HS-27A (cell line): ENCODE measurements at places on chromosomes 7 and 10.
A peak's percentile ranks its signal among the peaks of the same experiment; 100 is the strongest.

DNA sequence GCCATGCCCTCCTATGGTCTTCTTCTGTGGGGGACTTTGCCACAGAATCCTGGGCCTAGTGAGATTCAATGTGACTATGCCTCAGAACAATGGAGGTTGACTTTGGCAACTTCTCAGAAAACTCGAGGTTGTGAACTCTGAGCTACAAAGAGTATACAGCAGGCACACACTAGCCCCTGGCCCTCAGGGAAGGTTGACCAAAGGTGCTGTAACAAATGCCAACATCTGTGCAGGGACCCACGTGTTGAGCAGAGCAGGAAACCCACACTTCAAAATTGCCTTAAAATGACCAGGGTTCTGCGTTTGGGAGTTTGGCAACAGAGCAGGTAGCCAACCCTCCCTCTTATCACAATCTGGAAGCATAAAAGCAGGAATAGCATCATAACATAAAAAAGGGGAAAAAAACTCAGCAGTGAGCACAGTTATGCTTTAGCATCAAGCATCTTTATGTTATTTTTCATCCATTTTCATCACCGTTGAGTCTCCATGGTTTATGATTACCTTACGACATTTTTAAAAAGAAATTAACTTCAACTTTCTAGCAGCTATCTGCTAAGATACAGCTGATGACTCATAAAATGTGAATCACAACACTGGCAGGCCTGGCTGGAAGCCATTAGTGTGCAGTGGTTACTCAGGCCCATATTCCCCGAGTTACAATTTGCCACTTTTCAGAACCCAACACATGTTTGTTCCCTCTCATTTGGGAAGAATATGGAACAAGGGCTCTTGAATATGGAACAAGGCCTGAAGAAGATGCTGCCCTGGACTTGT is 11.1 kb downstream of the PRLHR start:
- peak; percentile 40 for DNase-seq

DNA sequence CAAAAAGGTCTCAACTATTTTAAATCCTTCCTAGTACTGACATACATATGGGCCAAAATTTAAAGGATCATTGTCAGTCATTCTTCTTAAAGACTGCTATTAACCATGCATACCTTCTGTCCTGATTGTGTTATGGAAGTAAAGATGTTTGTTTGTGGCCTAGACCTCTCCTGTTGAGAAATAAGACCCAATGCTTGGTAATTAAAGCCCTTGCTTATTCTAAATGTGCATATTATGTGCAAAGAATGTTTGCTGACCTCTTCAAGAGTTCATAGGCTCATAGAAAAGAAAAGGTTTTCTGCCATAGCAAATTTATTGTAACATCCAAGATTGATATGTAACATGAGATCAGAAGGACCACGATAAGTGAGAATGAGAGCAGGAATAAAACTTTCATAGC is 145.6 kb downstream of the TWIST1 start:
- DNase-seq: no peak

GRCh38 chr10:118605694-118606093 is 10.2 kb upstream of the PRLHR start:
- DNase-seq: no peak

GRCh38 chr7:7761340-7761973 is 43.0 kb upstream of the RPA3 start:
- DNase-seq: no peak
